ENCODE measurements at places on chromosomes 11 and 22.

- DNase-seq = peak; percentile 42
Observed at GRCh38 chr11:86291466-86292262, 10.4 kb upstream of the HIKESHI start.

- no peak for DNase-seq
Observed at GRCh38 chr11:126647735-126648134, 292.2 kb downstream of the ST3GAL4 start.

- DNase-seq = no peak
Observed at GRCh38 chr11:59954219-59954847, 9.5 kb upstream of the OOSP4A start.

DNA sequence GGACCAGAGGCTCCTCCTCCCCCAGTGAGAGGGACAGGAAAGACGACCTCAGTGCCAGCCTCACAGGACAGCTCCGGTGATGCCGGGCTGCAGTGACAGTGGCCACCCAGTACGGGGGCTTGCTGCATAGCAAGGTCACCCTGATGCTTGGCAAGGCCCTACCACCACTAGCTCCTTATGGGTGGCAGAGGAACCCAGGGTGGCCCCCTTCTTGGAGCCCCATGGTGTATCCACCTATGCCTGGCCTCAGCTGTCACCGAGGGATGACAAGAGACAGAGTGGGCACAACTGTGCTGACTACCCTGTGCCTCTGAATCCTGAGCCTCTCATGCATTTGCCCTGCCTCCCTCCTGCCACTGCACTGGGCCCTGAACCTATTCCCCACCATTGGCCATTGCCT is 809.2 kb downstream of the TBC1D22A start:
- DNase-seq = no peak

- DNase-seq = no peak
Observed at GRCh38 chr11:625636-626268, 997 bp upstream of the CDHR5 start.

- no peak for DNase-seq
Observed at GRCh38 chr11:83717537-83717936, 431.4 kb upstream of the CCDC90B start.

GRCh38 chr11:61607426-61607825 is 26.6 kb upstream of the SYT7 start:
- DNase-seq = no peak

DNA sequence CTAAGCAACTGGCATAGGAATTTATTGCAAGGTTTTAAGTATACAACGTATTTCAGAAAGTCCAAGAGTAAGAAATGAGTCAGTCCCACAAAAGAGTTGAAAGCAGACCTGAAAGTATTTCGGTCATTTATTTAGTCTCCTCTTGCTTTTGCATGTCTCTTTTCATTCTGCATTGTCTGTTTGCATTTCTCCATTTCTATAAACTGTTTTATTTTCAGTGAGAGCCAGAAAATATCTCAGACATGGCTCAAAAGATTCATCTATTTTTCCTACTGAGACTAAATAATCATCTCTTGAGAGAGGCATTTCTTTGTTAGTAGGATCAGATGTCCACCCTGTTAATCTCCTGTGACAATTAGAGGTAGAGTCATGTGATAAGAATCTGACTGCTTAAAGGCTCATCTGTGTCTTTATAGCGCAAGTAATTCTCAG is 219.1 kb upstream of the CCDC179 start:
- DNase-seq = no peak

DNA sequence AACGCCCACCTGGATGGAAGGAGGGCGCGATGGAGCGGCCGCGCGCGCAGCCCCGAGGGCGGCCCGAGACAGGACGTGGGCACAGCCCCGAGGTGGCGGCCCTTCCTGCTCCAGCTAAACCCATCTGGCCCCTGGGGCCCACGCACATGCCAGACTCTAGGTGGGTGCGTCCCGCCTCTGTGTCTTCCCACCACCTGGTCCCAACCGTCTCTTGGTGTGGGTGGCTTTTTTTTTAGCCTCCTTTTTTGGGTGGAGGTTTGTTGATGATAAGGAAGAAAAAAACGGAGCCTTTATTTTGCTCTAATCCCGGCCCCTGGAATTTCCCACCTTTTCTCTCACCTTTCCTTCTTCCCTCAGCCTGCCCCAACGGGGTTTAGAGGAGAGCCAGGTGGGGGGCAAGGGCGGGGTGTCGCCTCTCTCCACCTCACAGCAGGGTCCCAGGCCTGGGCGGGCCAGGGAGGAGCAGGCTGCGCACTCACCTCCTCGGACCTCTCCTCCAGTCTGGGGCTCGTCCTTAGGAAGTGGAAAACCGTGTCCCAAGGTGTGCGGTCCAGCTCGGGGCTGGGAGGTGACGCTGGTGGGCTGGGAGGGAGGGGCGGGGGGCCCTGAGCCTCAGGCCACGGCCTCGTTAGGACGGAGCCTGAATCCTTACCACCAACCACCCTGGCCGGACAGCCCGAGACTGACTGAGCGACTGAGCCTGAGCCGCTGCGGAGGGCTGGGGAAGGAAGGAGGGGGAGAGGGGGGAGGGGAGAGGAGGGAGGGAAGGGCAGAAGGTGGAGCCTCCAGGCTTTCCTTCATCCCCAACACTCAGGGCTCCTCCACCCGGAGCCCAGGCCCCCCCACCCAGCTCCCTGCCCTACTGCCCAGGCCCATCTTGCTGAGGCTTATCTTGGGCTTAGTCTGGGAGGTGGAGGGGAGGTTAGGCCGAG is at the start of gene SOX10:
Gene SOX10 (minus strand): TSS at position 696 of the 932 bp plus-strand sequence. CDS start 771 bp downstream, outside the sequence.
- DNase-seq = no peak

DNA sequence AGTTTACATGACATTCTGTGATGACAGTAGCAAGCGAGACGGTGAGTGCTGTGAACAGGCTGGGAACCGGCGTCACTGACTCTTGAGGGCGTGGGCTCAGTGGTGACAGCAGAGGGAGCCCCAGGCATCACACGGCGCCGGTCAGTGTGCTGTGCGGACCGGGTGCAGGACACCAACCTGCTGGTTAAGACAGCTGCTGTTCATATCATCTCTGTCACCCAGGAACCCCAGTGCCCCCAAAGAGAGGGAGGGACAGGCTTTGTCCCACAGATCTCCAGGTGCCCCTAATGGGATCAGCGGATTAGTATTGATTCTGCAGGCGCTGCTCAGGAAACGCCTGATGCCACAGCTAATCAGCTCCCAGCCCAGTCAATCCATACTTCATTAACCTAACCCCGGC is 18.4 kb downstream of the B3GAT1 start:
- DNase-seq = no peak

- DNase-seq = no peak
Observed at GRCh38 chr22:49080631-49081030, 747.0 kb downstream of the BRD1 start.

- DNase-seq = no peak
Observed at GRCh38 chr22:28108851-28109250, 189.8 kb upstream of the PITPNB start.

- no peak for DNase-seq
Observed at GRCh38 chr11:106415510-106415909, 338.0 kb downstream of the AASDHPPT start.

- DNase-seq = no peak
Observed at GRCh38 chr11:2576111-2576510, 123.7 kb downstream of the KCNQ1OT1 start.

DNA sequence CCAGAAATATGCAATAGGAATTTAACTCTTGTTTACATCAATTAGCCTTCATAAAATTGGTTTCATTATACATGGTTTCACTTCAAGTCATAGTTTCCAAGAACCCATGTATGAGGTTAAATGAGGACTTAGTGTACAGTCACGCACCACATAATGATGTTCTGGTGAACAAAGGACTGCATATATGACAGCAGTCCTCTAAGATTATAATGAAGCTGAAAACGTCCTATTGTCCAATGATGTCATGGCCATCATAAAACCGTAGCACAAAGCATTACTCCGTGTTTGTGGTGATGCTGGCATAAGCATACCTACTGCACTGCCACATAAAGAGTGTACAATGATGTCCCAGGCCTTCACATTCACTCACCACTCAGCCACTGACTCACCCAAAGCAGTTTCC is 31.1 kb downstream of the SMCO4 start:
- no peak for DNase-seq
